Mesenteric fat pad (tissue), 1 donor: ENCODE measurements at places on chromosomes 2 and 18.

- no peak for DNase-seq
Measured at GRCh38 chr2:167890739-167891138, 356.7 kb downstream of the STK39 start.

GRCh38 chr2:164992818-164993217 is 37.5 kb upstream of the SLC38A11 start:
- no peak for DNase-seq

DNA sequence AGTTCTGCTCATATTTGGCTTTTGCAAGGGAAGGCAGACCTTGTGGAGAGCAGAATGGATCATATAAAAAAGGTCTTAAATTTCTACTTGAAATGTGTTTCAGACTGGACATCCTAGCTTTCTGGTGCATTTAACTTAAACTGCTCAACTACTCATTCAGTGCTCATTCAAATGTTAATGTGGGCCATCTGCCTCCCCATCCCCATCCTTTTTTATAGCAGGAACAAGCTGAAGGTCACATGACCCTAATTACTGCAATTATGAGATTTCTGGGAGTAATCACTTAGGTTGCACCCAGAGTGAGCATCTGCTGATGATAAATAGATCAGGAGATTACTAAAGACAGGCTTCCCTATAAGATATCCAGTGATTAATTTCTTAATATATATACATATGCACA is 96.1 kb downstream of the MAP2 start:
- no peak for DNase-seq

GRCh38 chr2:64989982-64990614 is 899 bp downstream of the SLC1A4 start:
- no peak for DNase-seq

- DNase-seq, result no peak
Measured at GRCh38 chr2:28172114-28172898, 220.4 kb upstream of the FOSL2 start.
